ENCODE measurements at places on chromosomes 1 and 21.

DNA sequence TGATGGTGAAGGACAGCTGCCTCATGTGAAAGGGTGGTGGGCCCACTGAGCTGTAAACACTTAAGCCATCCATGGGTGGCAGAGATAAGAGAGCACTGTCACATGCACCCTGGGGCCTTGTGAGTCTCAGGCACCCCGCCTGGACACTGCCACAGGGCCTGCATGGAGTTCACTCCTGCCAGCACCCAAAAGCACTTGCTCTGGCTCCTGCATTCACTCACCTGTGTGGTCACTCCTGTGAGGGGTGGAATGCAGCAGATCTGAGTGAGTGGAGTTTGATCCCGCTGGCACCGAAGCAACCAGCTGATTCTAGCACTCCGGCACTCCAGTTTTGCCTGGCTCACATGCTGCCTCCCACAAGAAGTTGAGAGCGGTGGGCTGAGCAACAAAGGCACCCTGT lies 1142.1 kb upstream of the PRMT6 start:
- DNase-seq = no peak

GRCh38 chr1:222736470-222736869 lies 532 bp upstream of the FAM177B start:
- DNase-seq = no peak

GRCh38 chr1:87273291-87273690 lies 55.4 kb upstream of the LMO4 start:
- no peak for DNase-seq

- no peak for DNase-seq
Observed at GRCh38 chr21:29540289-29540688, 241.6 kb downstream of the BACH1 start.

DNA sequence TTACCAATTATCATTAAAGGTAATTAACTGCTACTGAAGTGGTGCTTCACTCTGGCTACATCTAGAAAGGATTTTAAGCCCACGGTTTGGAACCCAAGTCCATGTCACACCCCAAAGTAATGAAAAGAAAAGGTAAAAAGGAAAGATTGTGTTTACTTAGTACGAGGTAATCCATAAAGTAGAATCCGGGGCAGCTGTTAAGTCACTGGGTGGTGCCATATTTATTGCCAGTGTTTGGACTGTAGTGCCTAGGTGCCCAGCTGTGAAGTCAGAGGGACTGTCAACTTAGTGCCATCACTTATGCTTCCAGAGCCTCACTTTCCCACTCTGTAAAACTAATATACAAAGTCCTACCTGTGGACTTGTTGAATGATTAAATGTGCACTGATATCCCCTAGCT lies 52.2 kb upstream of the GRHL3 start:
- no peak for DNase-seq

DNA sequence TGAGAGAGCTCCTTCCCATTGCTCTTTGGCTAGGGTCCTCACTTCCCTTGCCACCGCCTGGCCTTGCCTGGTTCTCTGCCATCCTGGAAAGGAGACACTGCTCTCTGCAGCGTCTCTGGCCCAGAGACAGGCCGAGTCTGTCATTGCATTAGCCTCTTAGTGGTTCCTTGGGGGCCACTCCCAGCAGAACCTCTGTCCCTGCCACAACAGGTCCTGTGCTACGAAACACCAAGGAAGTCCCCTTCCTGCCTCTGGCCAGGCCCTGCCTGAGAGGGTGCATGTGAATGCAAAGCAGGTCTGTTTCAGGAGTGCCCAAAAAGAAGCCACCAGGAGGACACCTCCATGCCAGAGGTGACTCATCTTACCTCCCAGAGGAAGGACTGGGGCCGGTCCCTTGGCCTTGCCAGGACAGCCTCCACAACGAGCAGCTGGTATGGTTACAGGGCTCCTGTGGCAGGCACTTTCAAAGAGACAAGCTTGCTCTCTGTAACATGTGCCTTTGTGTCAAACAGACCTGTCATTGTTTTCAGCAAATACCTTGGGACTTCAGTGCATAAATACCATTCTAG lies 59.6 kb downstream of the VPS26C start:
- no peak for DNase-seq

- no peak for DNase-seq
Observed at GRCh38 chr1:192067360-192067759, 90.9 kb upstream of the RGS18 start.

DNA sequence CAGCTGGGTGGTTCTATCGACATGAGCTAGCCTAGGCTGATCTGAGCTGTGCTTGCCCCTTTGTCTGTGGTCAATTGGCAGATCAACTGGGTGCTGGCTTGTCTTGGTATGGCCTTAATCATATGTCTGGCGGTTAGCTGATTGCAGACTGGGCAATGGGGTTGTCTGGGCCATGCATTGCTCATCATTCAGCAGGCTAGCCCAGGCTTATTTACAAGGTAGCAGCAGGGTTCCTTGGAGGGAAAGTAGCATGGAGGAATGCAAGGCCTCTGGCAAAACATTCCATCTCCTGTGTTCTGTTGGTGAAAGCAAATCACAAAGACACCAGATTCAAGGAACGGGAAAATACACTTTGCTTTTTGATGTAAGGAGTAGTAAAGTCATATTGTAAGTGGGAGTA lies 84.0 kb upstream of the IVNS1ABP start:
- DNase-seq = no peak

- DNase-seq = no peak
Observed at GRCh38 chr1:32494196-32494595, 29.3 kb downstream of the ZBTB8B start.

- no peak for DNase-seq
Observed at GRCh38 chr1:153393926-153394325, 3.1 kb upstream of the S100A8 start.

DNA sequence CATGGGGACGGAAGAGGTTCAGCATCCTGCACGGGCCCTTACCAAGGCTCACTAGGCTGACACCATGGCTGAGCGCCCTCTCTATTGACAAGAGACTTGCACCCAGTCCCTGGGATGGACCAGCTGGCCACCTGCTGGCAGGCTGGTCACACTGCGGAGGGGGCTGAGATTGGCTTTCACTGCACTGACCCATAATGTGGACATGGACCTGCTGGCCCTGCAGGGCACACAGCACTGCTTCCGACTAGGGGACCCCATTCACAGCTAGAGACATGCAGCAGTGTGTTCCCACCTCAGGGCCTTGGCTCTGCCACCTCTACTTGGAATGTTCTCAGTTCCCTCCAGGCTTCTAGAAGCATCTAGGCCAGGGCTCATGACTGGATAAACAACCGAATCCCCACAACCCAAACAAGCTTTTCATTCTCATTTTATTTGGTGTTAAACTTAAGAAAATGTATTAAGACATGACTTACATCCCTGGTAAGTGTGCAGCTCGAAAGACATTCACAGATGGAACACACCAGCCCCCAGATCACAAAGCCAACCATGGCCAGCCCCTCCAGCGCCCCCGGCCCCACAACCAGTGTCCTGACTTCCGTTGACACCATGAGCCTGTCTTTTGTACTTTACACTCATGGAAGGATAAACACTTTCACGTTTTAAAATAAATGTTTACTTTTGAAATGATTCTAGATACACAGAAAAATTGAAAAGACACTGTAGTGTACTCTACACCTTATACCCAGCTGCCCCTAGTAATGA lies 9.3 kb upstream of the SRARP start:
- DNase-seq = peak; percentile 20

GRCh38 chr1:60170709-60171108 lies 97.1 kb upstream of the C1orf87 start:
- no peak for DNase-seq

GRCh38 chr1:177256153-177257075 lies 85.7 kb downstream of the BRINP2 start:
- no peak for DNase-seq

DNA sequence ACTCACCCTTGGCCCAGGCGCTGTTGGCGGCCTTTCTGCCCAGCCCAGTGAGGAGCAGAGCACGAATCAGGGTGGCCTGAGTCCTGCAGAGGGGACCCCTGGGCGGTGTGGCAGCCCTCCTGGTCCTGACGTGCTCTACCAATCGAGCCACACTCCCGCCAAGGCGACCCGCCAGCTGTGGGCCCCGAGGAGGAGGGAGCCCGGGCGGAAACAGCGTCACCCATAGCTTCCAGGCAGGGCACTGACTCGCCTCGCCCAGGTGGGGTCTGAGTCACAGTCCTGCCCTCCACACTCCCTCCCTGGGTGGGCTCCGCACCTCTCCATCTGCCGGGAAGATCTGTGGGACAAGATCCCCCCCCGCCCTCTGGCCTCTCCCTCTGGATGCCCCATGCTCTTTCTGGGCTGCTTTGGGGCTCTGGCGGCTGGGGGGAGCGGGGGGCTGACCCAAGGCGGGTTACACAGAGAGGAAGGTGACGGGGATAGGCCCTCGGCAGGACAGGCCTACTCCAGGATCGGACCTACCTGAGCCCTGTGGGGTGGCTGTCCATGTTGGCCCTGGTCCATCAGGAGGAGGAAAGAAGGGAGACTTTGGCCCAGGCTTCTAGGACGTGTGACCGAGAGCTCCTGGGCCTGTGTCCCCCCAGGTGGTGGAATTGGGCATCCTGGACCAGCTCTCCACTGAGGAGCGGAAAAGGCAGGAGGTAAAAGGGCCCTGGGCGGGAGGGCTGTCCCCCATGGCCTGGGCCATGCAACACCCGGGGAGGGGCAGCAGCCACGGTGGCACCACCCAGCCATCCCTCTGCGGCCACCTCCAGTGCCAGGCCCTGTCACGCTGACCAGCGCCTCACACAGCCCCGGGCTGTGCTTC lies 14.0 kb downstream of the ARHGEF16 start:
- no peak for DNase-seq

DNA sequence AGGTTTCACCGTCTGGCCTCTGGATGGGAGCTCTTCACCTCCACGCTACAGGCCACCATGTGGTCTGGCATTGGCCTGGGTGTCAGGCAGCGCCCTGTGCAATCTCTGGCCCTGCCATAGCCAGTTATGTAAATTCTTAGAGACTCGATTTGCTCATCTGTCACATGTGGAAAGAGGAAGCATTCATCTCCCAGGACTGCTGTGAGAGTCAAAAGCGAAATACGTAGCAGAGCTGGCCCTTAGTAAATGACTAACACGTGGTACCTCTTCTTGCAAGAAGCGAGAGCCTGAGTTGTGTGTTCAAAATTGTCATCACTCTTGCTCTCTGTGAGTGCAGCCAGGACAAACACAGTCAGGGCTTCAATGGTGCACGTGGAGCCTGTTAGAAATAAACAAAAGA lies 159.0 kb upstream of the BACE2 start:
- DNase-seq = no peak

DNA sequence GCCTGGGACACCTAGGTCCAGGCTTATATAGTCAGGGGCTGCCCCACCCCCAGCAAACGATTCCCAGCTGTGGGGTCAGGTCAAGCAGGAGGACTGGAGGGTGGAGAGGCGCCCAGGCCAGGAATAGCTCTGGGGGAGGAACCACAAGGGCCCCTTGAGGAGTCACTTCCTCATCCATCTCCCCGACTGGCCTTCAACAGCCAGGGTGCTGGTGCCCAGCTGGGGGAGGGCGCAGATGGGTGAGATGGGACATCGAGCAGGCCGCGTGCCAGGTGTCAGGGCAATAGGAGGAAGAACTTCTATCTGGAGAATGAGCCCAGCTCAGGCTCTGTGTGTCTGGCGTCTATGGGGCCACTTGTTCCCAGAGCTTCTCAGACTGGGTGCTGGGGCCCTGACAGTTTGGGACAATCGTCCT lies 208 bp upstream of the MYBPH start:
- no peak for DNase-seq

- DNase-seq = no peak
Observed at GRCh38 chr1:50667272-50667671, 244.0 kb upstream of the DMRTA2 start.

DNA sequence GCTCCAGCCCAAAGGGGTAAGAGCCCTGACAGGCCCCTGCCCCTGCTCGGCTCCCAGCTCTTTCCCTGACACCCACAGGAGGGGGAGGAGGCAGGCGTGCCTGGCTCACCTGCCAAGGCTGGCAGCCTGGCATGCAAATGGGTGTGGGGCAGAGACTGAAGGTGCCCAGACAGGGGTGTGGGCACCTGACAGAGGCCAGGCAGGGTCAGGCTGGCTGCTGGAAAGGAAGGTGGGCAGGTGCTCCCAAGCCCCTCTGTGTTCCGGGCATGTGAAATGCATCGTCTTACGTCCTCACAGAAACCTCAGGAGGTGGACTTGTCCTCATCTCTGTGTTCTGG lies 19.4 kb upstream of the CASZ1 start:
- DNase-seq = no peak

DNA sequence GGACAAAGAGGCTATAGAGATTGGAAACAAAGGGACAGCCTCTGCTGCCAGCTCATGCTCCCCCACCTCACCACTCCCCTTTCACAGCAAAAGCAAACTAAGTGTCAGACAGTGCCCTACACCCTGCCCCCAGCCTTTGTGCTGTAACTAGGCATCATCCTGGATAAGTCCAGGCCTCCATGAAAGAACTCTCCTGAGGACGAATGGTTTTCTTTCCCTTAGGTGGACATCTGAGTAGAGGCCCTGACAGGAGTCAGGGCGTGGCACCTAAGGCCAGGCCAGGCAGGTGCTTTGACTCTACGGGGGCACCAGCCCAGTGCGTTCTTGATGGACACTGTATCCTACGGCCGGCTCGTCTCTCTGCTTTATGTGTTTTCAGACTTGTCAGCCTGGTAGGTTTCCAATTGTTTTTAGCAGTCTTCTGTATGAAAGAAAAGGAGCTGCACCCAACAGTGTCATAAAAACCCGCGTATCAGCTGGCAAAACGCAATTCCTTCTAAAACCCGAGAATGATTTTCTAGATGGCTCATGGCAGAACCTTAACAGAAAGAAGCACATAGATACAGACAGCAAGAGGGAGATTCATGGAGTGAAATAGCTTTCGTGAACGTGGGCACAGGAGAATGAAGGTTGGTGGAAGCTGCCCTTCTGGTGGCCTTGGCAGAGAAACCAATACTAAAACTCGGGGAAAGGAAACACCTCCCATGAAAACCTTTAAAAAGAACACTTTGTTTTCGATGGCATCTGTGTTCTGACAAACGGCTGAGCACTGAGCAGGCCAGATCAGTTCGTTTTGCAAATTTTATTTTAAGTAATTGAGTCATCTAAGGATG lies 51.7 kb upstream of the AJAP1 start:
- no peak for DNase-seq

DNA sequence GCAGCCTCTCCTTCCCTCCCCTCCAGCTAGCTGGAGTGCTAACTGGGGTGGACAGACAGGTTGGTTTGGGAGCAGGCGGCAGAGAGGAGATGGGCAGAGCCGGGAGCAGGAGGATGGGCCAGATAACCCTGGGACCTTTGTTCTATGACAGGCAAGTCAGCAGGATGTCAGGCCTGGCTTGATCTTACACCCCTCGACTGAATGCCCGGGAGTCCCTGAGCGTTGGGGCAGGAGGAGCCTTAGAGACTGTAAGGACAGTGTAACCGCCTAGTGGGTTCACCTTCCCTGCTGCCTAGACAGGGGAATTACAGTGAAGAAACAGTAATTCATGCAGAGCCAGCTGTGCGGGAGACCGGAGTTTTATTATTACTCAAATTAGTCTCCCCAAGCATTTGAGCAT lies 60.2 kb downstream of the MDM4 start:
- DNase-seq = no peak

GRCh38 chr1:19892129-19892528 lies 9.9 kb downstream of the OTUD3 start:
- DNase-seq = no peak

- no peak for DNase-seq
Observed at GRCh38 chr1:199002661-199003060, 363.8 kb downstream of the PTPRC start.

GRCh38 chr1:57279909-57280666 lies 143.8 kb downstream of the DAB1 start:
- DNase-seq = no peak

All from stimulated activated CD8-positive, alpha-beta memory T cell treated with anti-CD3 and anti-CD28 coated beads, Interleukin-15, amount 100 ng/mL, for 1 hour (primary cell).